ENCODE measurements at places on chromosomes 3 and 15.
A peak's percentile ranks its signal among the peaks of the same experiment; 100 is the strongest.

DNA sequence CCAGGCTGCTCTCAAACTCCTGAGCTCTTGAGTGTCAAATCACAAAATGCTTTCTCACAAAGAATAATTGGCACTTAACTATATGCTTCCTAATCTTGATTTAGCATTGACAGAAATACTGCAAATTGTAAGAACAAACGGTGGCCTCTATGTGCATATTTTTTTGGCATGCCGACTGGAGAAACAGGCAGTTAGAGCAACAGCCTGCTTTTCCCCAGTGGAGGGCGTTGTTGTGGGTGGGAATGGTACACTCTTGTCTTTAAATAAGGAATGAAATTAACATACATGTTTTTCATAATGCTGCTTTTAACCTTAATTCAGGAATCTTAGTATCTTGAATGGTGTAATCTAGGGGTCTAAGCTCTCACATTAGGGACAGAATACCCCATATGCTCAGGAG, 31.1 kb upstream of the SV2B start:
- no peak for DNase-seq

DNA sequence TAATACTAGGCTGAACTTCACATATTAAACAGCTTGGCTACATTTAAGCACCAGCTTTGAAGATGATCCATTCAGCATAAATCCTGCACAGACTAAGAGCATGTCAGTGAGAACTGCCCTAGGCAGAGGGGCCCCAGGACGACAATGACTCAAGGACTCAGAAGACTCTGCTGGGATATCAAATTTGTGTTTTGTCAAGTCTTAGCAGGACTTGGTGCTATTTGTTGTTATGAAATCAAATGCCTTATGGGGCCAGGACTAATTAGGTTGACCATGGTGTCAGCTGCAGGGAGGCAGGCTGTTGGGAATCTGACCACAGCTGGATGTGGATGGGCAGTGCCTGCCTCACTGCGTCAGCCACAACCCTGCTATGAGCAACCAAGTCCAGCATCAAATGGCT, 91.8 kb downstream of the RYR3 start:
- no peak for DNase-seq

GRCh38 chr3:63927422-63928280, 15.5 kb upstream of the SCAANT1 start:
- no peak for DNase-seq

- no peak for DNase-seq
These were observed 2.4 kb downstream of the CAMK2N2 start for GRCh38 chr3:184258926-184259325.

GRCh38 chr3:40152482-40153133, 156.9 kb upstream of the EIF1B start:
- no peak for DNase-seq

DNA sequence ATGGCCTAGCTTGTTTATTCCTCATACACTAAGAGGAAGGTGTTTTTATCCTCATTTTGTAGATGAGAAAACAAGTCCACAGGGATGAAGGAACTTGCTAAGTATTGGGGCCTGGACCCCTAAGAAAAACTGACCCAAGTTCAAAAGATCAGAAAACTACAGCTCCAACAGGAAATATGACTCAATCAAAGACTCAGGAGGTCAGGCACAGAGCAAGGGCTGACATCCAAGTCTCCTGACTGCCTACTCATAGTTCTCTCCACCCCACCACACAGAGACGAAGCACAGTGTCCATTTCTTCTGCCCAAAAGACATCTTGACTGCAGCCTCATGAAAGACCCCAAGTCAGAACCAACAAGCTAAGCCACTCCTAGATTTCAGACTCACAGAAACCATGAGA, 26.9 kb upstream of the TPM1 start:
- DNase-seq = no peak

DNA sequence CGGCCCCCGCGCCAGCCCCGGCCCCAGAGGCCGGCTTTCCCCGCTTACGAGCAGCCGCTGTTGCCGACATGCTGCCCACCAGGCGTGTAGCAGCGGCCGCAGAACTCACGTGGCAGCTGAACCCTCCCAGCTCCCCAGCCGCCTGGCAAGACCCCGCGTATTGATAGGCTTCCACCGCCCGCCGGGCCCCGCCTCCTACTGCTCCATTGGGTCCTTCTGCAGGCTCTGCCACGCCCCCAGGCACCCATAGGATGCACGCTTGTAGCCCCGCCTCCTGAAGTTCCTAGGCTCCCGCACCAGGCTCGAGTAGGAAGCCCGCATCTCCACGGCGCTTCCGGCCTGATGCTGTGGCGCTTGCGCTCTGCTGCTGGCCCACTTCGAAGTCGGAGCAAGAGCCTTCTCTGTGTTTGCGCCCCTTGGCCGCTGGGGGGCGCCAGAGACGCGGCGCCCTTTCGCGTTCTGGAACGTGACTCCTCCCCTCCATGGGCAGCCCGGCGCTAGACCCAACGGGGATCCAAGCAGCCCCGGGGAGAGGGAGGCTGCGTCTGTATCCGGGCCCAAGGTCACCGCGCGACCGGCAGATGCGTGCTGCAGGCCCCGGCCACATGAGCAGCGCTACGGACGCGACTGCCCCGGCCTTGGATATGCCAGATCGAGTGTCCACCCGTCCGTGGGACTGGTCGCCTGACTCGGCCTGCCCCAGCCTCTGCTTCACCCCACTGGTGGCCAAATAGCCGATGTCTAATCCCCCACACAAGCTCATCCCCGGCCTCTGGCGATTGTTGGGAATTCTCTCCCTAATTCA, at the start of the genes PARP3 and RRP9:
Gene PARP3, plus strand, starts transcription at position 566 of the 805 bp plus-strand sequence. CDS start 993 bp downstream, outside the sequence.
Gene RRP9, minus strand, starts transcription at position 107 of the 805 bp plus-strand sequence. Its CDS starts 37 bp downstream, at position 70.
- peak; percentile 100 for DNase-seq

DNA sequence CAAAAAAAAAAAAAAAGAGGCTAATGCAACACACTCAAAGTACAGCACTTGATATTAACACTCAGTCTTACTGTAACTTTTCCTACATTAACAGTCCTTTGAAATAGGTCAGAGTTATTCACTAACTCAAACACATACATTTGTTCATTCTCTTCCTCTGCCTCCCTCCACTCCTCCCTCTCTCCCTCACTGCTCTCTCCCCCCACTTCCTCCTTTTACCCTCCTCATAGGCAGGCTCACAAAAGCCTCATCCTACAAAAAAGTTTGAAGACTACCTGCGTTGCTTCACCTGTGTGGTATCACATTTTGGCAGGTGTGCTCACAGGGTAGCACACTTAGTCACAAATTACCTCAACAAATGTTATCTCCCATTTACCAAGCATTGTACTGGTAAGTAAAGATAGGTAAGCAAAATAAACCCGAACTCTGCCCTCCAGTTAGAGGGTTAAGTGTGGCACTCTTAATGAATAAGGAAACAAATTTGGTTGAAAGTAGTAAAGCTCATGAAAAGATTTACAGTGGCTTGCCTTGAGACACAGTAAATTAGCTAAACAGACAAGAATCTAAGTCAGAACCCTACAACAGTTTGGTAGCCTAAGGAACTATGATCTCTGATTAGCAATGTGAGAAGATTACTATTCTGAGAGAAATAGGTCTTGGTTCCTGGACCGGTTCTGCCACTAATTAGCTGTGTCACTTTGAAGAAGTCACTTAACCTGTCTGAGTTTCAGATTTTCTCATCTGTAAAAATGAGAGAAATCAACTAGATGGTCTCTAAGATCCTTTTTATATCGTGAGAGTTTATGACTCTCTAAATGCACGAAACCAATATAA, 151.0 kb upstream of the MLF1 start:
- no peak for DNase-seq

- no peak for DNase-seq
These were observed 246.0 kb upstream of the NAALADL2 start for GRCh38 chr3:174613173-174613572.

GRCh38 chr15:100671858-100672543, 69.6 kb downstream of the ASB7 start:
- no peak for DNase-seq

DNA sequence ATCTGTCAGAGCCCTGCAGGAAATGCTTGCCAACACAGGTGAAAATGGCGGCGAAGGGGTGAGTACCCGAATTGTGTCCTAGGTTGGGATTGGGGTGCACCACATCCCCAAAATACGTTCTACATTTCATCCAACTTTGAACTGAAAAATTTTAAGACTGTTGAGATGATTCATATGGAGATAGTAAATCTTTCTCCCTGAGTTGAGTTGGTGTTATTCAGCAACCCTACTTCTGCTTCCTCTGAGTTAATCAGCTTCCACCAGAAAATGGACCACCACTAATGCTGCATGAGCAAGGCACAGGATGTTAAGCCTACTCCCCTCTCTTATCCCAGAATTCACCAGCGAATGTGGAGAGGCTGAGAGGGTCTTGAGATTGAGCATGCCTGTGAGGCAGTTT, 192.9 kb downstream of the RYR3 start:
- DNase-seq = no peak

DNA sequence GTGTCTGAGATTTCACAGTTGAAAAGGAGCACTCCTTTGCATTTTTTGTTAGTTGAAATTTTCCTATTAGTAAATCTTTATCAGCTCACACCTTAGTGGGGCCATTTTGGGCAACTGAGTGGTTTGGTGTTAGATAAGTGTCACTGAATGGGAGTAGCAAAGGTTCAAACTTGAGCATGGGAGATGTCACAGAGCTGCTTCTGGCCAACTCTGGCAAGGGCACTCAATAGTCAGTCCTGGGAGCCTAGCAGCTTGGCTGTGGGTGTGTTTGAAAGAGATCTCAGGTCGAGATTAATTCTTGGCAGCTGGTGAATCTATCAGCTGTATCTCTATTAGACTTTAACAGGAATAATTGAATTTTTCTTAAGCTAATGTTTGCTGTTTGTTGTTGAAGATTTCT, 579.3 kb downstream of the EDEM1 start:
- DNase-seq = no peak

DNA sequence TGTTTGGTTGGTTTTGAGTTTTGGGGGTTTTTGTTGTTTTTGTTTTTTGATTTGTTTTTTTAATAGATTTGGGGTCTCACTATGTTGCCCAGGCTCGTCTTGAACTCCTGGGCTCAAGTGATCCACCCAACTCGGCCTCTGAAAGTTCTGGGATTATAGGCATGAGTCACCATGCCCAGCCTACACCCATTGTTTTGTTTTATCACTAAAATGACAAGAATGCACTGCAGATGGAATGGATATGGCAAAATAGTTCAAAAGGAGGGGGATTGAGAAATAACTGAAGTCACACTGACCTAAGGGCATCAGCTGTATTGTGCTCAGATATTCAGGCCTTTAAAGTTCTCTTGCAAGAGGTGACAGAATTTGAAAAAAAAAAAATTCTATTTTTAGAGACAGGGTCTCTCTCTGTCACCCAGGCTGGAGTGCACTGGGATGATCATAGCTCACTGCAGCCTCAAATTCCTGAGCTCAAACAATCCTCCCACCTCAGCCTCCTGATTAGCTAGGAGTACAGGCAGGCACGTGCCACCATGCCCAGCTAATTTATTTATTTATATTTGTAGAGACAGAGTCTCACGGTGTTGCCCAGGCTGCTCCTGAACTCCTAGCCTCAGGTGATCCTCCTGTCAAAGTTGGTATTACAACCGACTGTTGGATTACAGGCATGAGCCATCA, 4.4 kb upstream of the RASA2 start:
- no peak for DNase-seq

DNA sequence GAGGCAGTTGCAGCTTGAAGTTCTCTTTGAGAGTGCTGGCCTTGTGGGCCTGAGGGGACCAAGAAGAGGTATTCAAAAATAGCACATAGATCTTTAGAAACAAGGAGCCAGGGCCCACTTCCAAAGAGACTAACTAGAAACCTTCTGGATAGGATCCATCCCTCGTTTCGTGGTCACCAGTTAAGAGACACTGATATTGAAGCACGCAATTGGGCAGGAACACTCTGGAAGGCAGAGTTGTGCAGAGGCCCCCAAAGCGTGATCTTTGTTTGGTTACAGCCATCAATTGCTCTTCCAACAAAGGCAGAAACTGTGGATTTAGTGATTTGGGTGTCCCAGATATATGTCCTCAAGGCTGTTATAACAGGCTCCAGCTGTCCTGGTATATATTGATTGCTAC, 46.7 kb upstream of the ACAN start:
- no peak for DNase-seq

- DNase-seq = no peak
These were observed 30.1 kb downstream of the BOC start for GRCh38 chr3:113241292-113242095.

GRCh38 chr3:43632986-43633385, 11.2 kb upstream of the ANO10 start:
- DNase-seq = no peak

DNA sequence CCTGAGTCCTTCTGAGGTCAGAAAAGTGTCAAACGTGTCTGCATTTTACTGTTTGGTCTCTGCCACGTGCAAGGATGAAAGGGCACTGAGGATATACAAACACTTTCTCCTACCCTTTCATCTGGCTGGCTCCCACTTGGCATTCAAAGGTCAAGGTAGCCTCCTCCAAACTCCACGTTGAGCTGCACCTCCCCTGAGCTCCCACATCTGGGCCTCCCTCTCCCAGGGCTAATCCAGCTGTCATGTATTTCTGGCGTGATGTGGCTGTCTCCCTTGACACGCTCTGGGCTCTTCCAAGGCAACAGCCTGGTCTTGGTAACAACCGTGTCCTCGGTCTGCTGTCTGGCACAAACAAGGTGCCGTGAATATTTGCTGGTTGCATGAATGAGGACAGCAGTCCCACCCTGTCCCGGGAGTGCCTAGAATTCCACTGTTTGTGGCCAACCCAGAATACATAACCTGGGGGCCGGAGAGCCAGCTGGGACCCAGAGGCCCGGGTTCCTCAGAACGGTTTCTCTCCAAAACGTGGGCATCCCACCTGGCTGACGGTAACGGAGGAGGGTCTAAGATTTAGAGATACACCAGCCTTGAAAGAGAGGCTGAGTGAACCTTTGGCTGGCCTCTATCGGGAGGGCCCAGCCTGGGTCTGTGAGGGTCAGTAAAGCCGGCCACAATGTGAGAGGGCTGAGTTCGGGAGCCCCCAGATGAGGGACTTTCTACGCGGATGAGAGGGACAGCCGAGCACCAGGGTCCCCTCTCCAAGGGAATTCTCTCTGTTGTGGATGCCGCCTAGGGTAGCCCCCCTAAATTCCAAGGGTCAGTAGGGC, 767 bp downstream of the GLT8D1 start:
- DNase-seq = no peak

- DNase-seq = no peak
These were observed 18.5 kb upstream of the REC114 start for GRCh38 chr15:73424506-73424905.

- DNase-seq = no peak
These were observed 294.5 kb downstream of the NAALADL2 start for GRCh38 chr3:175153595-175153994.

DNA sequence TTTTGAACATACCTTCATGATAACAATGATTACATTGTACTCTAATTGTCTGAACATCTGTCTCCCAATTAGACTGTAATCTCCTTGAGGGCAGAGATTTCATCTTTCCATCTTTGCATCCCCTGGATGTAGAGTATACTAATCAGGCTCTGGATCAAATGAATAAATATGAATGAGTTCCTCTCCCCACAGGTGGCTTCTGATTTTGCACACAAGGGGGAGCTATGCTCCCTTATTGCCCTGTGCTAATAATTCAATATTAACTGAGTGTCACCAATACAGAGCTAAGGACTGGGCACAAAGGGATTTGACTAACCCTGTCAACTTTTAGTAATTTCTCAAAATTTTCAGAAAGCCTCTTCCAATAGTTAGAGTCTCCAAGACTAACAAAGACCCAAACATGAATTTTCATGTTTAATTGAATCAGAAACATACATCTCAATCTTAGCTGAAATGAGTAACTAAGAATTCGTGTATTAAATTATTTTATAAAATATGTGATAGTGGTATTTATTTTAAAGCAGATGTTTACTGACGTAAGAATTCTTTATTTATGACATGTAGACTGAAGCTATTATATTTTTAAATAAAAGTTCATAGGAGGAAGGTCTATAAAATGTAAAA, 3.0 kb downstream of the DUOXA1 start:
- DNase-seq = no peak

Measured in stimulated activated CD8-positive, alpha-beta memory T cell treated with anti-CD3 and anti-CD28 coated beads, Interleukin-2, amount 100 ng/mL, for 1 hour (primary cell).